ENCODE measurements at places on chromosomes 2 and 18.

- DNase-seq, result peak; percentile 71
Measured at GRCh38 chr2:178450524-178450773, 526 bp downstream of the PRKRA start.

GRCh38 chr2:8431446-8432125, 250.3 kb upstream of the ID2 start:
- DNase-seq, result no peak

DNA sequence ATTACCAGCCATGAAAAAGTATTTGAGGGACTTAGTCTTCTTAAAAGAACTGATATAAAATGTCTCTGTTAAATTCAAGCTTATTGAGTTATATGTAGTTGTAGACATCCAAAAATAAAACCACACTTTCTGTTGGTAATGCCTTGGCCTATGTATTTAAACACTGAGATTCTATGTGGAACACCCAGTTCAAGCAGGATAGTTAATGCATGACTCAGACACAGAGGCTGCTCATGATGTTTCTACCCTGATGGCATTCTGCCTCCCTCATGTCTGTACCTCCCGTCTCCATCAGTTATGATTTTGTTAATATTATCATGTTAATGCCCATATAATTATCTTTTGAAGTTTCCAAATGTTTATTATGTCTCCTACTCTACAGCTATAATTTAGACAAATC, 164.5 kb downstream of the XIRP2 start:
- peak; percentile 73 for DNase-seq

GRCh38 chr2:86825693-86826381, 35.1 kb upstream of the CD8A start:
- DNase-seq, result no peak

DNA sequence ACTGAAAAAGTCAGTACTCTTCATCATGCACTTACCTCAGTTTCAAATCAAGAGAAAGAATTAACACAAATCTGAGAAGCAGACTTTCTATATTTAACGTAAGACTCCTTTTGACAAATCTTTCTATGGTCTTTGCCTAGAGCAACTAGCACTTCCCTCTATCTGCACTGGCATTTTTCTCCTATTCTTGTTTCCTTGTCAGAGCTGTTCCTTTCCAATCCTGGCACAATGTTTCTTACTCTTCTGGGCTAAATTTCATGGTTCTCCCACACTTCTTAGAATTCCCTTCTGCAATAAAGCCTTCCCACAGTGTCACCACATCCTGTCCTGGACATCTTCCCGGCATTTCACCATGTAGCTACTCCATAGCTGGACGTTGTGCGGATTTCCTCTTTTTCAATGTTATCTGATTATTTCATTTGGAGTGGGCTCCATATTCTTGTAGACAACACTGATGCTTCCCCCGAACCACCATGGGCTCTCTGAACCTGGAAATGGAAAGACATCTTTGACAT, 144.7 kb upstream of the CTNNA2 start:
- no peak for DNase-seq

DNA sequence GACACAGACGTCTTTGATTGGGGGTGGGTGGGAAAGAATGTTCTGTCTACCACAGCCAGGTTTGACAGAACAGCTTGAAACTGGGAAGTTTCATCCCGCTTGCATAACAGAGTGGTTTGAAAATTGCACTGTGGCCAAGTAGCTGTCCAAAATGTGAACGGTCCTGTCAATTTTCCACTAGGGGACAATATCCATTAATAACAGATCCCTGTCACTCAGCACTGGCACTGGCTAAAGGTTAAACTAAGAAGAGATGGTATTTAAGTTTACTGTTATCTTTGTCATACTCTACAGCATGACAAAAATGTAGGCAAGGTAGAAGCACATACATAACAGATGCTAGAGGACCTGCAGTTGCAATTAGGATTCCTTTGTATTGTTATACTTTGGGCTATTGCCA, 55.6 kb upstream of the ACMSD start:
- DNase-seq, result peak; percentile 75

GRCh38 chr2:230435431-230435830, 19.4 kb downstream of the SP100 start:
- peak; percentile 48 for DNase-seq

- DNase-seq, result peak; percentile 95
Measured at GRCh38 chr18:79567481-79568147, 112.0 kb upstream of the CTDP1 start.

- DNase-seq, result no peak
Measured at GRCh38 chr2:6924924-6925409, 7.8 kb downstream of the RNF144A start.

DNA sequence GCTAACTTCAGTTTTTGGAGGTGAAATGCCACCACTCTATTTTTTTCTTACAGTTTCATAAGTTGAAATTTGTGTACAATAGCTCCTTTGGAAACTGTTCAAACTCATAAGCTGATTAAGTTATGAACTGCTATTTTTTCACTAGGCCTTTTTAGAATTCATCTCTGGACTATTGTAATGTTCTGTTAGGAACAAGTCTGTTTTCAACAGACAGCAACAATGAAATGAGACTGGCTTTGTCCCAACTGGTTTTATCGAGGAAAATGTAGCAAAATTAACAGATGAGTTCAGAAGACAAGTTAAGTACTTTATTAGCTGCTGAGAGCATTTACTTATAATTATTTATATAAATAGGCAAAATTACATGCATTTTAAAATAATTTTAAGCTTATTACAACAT, 310.6 kb downstream of the ZNF804A start:
- no peak for DNase-seq

DNA sequence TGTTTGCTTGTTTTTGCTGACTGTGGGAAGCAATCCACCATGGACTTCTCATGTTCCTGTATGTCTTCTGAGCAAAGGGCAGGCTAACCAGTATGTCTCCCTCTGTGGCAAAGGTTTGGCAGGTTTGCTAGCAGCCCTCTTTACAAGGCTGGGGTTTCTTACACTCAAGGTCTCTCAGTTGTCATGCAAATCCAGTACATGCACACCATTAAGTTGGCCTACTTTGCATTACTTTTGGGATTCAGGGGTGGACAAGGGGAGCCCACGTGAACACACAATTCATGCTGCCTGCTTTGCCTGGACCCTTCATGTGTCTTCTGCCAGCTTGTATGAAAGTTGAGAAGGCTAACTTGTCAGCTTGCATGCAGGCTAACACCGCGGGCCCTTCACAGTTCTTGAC, 134.9 kb downstream of the LRRTM4 start:
- DNase-seq, result no peak

DNA sequence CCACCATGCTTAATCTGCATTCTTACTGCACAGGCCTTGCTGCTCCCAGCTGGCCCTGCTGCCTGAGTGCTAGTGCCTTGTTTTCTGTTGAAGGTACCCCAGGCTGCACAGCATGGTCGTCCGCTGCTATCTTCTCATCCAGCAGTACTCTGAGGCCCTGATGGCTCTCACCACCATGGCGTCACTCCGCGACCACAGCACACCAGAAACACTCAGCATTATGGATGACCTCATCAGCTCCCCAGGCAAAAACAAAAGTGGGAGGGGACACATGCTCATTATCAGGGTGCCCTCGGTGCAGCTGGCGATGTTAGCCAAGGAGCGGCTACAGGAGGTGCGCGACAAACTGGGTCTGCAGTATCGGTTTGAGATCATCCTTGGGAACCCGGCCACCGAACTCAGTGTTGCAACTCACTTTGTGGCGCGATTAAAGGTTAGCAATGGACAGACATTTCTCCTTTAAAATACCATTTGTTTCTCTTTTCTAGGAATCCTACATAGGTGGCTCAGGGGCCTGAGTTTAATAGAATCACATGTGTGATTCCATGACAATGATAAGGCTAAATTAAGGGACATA, 110.5 kb downstream of the ESCO1 start:
- DNase-seq, result peak; percentile 6

DNA sequence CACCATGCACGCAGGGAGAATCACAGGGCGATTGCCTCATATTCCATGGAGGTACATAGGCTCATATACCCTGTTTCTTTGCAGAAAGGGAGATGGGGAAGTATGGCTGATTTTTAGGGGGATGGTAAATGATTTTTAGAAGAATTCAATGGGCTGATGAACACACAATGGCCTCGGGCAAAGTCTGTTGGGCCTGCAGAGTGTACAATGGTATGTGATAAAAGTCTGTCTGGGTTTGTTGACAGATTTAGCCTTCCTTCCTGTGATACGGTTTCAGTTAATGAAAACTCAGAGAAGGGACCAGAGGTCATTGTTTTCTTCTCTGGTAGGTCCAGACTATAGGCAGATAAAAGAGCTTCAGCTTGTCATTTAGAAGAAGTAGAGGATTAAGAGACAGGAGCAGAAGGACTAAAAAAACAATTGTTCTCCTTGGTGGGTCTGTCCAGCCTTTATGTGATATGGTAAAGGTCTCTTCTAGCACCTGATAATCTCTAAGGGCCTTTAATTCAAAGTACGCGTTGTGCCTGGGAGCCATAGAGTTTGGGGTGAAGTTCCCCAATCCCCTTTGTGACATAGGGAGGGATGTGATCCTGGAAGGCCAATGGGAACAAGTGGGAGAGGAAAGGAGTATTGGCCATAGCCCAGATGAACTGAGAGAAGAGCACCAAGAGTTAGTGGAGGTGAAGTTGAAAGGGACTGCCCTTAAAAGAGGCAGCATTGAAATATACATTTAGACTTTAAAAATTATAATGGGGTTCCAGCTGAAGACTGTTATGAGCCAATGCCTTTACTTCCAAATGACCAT, 107.5 kb upstream of the SERPINE2 start:
- peak; percentile 17 for DNase-seq

GRCh38 chr2:179422037-179422643, 157.5 kb upstream of the SESTD1 start:
- DNase-seq, result peak; percentile 81

GRCh38 chr18:11998193-11998592, 16.9 kb downstream of the IMPA2 start:
- no peak for DNase-seq

All from epithelial cell of esophagus (primary cell).